ENCODE measurements at places on chromosomes 6 and 20.

DNA sequence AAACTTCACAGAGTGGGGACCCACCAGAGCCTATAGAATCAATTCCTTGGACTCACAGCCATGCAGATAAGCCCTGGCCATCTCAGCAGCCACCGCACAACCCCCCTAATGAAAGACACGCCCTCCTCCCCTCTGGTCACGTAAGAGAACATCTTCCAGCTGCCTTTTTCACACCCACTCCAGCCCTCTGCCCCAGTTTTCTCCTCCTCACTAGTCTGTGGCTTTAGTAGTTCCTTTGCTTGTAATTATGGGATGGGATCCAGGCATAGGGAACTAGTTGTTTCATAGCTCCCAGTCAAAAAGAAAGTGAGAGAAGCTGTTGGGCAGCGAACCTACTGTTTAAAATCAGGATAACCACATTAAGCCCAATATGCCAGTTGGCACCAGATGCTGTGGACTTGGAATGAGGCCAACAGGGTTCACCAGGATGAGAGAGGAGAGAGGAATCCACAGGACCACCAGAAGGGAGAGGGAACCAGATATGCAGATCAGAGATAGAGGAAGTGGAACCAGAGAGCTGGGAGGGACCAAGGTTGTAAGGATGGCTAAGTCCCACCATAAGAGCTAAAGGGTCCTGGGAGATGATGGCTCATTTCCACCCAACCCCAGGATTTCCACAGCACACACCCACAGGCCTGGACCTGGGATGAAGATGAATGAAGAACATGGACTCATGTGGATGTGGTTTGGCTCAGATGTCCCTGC lies 9.0 kb upstream of the BTN3A1 start:
- DNase-seq = no peak

DNA sequence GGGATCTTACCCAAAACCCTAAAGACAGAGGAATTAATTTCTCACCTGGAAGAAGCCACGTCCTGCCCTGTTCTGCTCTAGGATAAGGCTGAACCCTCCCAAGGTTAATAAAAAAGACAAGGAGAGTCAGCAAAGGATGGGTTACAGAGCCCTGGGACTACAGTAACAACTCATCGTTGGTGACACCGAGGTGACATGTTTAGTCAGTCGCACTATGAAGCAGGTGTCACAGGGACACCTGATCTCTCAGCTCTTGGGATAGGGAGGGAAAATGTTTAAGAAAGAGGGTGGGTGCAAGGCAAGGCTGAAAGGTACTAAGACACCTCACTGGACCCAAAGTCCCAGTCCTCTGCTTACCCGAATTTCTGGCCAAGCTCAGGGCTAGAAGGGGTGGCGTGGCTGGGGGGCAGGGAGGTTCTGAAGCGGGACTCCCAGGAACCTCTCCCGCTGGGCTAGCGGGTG lies 562 bp downstream of the MOCS1 start:
- DNase-seq = no peak

DNA sequence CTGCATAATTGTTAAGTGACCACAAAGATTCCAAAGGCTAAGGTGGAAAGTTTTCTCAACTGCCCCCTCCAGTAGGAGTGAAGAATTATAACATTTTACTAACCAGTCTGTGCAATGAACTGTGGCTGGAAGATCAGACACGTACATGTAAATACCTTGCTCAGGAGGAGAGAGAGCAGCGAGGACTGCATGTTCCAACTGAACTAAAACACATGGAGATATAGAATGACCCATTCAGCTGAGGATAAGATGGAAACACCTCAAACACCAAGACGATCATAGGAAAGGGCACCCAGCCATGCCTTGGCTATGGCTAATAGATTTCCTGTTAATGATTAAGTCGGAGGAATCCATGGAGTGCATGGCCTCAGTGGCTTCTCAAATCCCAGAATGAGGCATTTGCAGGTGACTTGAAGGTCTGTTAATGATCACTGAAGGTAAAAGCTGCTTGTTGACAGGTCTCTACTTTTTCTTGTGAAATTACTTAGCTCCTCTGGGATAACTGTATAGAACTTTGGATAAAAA lies 875.6 kb downstream of the TFAP2A start:
- DNase-seq = no peak

GRCh38 chr20:588476-588875 lies 21.6 kb downstream of the TCF15 start:
- DNase-seq = no peak

DNA sequence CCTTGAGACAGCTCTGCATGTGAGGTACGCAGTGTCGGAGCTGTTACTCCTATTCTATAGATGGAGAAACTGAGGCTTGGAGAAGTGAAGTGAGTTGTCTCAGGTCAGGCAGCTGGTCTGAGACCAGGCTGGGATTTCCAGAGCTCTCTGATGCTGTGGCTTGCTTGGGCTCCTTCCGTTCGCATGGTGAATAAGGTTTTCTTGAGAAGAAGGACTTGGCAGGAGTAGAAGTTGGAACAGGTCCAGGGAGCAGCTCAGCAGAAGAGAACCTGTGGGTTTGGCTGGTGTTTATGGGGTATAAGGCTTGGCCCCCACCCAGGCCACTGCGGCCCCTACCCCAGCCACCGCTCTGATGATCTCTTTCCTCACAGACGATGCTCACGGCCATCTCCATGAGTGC lies 7.4 kb downstream of the SLC12A5 start:
- no peak for DNase-seq

DNA sequence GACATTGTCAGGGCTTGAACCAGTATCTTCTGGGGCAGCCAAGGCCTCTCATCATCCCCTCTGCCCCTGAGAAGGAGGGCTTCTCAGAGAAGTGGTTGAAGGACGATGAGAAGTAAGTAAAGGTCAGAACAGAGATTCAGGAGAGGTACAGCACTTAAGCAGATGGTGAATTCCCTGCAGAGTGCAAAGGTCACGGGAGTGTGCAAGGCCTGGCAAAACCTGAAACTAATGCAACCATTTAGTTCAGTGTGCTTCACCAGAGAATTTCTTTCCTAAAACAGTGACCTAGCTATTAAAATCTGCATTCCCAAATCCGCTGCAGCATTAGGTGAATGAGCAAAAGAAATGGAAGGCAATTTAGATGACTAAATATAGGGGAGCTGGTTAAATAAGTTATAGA lies 58.4 kb downstream of the TRERF1 start:
- DNase-seq = no peak

DNA sequence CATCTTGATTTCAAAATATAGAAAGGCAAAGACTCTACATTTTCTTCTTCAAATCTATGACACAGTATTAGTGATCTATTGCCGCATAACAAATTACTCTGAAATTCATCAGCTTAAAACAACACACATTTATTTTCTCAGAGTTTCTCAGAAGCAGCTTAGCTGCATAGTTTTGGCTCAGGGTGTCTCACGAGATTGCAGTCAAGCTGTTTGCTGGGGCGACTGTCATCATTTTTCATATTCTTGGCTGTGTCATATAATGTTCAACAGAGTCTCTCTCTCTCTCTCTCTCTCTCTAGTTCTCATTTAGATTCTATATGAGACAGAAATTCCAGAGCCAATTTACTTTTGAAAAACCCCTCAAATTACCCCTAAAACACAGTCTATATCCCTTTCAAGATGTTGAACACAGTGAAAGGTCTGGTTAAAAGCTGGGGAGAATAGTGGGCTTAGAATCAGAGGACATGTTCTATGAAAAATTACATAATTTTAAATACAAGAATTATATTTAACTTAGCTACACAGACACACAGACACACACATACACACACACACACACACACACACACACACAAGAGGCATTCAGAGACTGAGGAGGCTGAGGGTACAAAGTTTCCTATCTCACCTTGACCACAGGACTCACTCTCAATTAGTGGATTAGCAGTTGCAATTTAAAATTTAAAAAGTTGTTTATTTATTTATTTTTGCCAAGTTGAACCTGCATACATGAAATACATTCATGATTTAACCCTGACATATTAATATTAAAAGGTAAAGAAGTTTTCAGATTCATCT lies 86.7 kb downstream of the MKKS start:
- DNase-seq = no peak

- no peak for DNase-seq
Measured at GRCh38 chr20:43068482-43068881, 121.2 kb downstream of the PTPRT start.

DNA sequence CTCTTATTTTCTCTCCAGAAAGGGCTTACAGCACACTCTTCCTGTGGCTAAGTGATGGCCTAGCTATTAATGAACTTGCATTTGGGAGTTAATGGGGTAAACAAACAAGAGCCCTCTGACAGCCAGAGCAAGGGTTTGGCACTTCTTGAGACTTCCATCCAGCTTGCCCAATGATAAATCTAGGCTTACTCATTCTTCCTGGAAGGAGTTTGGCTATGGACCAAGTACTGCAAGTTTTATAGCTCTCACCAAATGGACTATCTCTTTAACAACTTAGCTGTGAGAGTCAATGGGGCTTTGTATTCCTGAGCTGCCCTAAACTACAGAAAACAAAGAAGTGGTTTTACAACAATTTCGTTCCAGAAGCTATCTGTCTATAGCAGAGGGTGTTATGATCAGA lies 16.7 kb upstream of the PI3 start:
- DNase-seq = no peak

GRCh38 chr6:169220068-169220964 lies 33.3 kb downstream of the THBS2 start:
- DNase-seq = no peak

- DNase-seq = no peak
Measured at GRCh38 chr6:157185171-157185570, 138.1 kb downstream of the TMEM242 start.

DNA sequence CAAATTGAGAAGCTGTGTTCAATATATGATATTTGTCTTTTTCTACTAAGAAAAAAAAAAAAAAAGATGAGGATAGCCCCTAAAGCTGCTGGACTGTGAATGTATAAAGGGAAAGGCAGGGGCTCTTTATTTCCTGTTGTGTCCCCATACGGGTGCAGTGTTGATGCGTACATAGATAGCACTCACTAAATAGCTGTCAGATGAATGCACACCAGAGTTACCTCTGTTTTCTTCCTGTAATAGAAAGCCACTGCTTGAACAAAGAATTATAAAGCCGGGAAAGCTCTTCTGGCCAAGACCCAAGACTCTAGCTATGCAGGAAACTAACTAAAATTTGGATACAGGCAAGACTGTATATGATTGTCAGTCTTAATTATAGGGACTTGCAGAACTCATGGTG lies 260.0 kb downstream of the FARS2 start:
- DNase-seq = no peak

DNA sequence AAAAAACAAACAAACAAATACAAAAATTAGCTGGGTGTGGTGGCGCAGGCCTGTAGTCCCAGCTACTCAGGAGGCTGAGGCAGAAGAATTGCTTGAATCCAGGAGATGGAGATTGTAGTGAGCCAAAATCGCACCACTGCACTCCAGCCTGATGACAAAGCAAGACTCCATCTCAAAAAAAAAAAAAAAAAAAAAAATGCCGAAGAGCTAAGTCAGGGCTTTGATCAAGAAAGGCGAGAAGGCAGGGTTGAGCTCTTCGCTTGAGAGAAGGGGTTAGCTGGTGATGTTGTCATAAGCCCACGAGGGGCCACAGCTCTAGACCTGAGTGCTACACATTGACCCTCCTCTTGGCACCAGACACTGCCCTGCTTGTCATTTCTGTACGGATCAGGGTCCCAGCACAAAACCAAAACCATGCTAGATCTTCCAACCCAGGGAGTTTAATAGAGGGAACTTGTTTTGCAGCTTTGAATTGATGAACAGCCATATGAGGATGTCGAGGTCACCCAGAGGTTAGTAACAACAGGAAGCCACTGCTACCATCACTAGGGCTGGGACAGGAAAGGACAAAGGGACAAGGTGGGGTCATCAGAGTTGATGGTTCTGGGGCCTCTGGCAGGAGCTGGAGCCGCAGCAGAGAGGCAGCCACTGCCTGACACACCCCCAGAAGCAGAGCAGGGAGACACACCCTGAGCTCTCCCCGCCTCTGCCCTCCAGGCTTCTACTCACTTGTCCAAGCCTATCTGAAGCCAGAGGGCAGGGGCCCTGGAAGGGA lies 122.7 kb downstream of the SNX5 start:
- DNase-seq = no peak

DNA sequence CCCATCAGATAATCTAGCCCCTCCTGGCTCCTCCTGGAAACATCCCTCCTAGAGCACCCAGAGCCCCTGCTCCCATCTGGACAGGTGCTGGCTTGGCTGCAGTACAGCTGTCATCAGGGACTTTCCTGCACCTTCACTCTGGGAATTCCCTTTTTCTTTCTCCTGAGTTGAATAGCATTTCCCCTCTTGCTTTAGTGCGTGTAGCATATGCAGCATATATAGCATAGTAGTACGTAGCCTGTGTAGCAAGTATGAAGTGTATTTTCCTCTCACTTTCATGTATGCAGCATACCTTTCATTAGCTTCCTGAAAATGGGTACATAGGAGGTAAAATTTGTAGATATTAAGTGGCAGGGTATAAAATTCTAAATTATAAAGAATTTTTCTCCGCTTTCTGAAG lies 352.9 kb downstream of the ESR1 start:
- DNase-seq = no peak

DNA sequence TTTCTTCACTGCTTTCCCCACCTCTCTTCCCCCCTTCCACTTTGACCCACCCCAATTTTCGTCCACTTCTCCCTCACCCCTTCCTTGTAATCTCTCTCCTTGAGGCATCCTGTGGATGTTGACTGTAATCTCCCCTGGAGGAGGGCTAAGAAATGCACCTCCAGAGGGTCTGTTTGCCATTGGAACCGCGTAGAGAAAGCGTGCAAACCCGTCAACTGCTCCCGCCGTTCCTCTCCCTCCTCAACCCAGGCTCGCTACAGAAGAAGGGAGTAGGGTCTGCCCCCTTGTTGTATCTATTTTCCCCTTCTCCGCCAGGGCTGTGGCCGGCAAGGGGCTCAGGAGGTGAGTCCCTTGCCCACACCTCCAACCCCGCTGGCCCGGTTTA lies 502 bp upstream of the HTR1E start:
- no peak for DNase-seq

- no peak for DNase-seq
Measured at GRCh38 chr6:55448451-55448850, 121.2 kb downstream of the GFRAL start.

DNA sequence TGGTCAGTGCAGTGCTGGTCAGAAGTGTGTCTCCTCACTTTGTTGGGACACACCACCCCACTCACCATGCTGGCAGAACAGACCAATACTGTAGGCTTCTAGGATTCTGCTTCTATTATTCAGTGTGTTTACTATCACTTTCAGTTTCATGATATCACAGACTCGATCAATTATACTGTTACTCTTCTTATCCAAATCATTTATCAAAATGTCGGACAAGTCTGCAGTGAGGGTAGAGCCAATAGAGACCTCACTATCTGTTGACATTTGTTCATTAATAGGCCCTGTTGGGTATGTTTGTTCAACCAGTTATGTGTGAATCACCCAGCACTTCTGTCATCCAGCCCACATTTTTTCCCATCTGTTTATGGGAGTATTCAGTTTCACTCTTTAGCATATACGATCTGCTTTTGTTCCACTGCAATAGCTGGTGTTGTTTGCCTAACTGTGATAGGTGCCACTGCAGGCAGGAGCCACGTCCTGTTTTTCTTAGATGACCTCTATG lies 140.1 kb downstream of the NRN1 start:
- no peak for DNase-seq

Data from stimulated activated naive CD4-positive, alpha-beta T cell (primary cell).